Colonic mucosa (tissue), 4 donors: ENCODE measurements at places on chromosomes 13 and 19. TPM values are rescaled to one million over a fixed set of nuclear protein-coding genes. Genes with fewer than 3 reads are reported as not detected.
A peak's percentile ranks its signal among the peaks of the same experiment; 100 is the strongest.

DNA sequence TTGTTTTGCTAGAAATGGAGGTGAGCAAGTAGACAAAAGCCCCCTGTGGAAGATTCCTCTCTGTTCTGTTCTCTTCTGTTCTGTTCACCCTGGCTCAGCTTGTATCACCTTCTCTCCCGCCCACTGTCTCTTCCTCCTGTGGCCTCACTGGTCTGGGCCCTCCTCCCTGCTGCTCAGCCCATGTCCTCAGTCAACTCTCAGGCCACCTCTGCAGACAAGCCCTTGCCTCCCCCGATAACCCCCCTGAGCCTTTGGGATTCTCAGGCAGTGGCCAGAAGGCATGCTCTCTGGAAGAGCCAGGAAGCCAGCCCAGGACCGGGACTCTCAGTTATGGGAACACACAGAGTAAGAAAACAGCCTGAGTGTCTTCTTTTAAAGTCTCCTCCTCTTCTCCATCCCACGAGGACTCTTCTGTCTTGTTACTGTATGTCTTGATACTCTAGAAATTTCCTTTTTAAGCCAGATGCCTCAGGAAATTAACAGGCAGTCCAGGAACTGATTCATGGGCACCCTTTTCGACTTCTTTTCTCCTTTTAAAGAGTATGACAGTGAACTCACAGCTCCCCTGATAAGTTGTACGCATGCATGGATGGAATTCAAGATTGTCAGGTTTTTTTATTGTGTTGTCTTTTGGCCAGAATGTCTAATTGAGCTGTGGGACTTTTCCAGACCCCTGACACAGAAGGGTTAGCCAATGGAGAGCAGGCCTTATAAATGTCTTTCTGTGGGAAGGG is 33.7 kb downstream of the SHISA2 start:
- no peak for DNase-seq

- peak; percentile 82 for DNase-seq
Measured at GRCh38 chr19:18340990-18341868, 831 bp downstream of the PGPEP1 start.

- no peak for DNase-seq
Measured at GRCh38 chr13:101467415-101467814, 14.9 kb downstream of the ITGBL1 start.

DNA sequence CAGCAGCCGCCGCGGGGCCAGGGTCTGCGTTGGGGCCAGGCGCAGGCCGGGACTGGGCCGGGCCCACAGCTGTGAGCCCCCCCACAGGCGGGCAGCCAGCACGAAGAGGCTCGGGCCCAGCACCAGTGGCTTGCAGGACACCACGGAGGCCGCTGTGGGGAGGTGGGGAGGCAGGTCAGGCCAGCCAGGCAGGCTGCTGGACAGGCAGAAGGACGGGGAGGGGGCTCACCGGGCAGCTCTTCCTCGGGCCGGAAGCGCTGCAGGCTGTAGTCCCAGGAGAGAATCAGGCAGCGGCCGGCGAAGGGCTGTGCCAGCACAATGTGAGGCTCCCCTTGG is 8.3 kb downstream of the LGI4 start:
- no peak for DNase-seq

GRCh38 chr19:52922841-52923777 is at the start of gene ZNF888:
Gene ZNF888 (minus strand): TSS chr19:52923428. CDS start chr19:52917873, 5,555 bp downstream.
- DNase-seq, result peak; percentile 96

DNA sequence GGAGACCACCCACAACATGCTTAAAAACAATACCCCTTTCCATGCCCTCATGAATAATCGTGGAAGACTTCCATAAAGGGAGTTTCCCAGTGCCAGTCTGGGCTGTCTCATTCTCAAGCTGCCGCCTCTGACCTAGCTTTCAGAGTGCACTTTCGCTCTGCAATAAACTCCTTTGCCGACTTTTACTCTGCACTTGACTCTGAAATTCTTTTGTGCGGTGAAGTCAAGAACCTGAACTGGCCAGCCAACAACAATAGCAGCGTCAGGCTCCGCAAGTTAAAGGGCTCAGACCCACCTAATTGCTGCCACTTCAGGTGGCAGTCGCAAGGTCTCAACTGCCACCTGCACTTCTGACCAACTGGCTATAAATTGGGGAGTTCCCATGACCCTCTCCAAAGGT is 10.3 kb upstream of the LEUTX start:
- no peak for DNase-seq

GRCh38 chr19:45883881-45884681 is 1.9 kb downstream of the IRF2BP1 start:
- no peak for DNase-seq

DNA sequence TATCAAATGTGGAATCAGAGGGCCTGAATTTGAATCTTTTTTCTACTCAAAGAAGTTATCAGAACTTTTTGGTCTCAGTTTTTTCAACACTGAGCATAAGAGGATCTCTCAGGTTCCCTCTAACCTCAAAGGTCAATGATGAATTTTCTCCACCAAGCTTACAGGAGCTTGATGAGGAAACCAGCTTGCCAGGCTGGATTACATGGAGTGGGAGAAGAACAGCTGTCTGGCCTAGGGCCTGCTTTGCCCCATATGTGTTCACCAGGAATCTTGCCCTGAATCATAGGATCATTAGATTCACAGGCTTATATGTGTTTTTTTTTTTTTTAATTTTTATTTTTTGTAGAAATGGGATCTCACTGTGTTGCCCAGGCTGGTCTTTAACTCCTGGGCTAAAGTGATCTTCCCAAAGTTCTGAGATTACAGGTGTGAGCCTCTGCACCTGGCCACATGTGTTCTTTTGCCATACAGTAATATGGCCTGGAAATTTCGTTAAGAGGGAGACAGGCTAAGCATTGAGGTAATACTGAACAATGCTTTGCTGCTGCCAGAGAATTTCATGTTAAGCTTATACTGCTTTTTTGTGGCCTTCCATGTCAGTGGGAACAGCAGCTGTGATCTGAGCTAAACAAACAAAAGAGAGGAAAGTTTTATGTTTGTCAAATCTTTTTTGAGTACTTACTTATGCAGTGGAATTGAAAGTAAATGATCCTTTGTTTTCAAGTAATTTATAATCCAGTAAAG is 110.6 kb downstream of the DNAJC3 start:
- no peak for DNase-seq

GRCh38 chr19:12222980-12223630 is 60.2 kb downstream of the ZNF136 start:
- no peak for DNase-seq

- no peak for DNase-seq
Measured at GRCh38 chr19:54062643-54063042, 1.1 kb downstream of the VSTM1 start.

- DNase-seq, result no peak
Measured at GRCh38 chr13:30780338-30780981, 45.1 kb downstream of the ALOX5AP start.

DNA sequence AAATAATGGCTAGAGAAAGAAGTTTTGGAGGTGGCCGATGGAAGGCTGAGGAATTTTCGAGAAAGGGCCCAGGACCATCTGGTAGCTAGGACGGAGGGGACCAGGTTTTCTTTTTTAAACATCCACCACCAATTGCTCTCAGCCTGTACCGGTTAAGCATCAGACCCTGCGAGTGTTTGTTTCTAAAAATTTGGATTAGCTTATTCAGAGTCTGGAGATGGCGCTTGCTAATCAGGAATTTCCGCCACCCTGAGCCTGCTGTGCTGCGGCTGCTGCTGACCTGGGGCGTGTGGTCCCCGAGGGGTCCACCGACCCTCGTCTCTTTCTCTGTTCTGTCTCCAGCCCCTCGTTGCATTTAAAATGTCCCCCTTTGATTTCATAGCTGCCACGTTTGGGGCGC is 2.0 kb downstream of the UHRF1 start:
- no peak for DNase-seq

DNA sequence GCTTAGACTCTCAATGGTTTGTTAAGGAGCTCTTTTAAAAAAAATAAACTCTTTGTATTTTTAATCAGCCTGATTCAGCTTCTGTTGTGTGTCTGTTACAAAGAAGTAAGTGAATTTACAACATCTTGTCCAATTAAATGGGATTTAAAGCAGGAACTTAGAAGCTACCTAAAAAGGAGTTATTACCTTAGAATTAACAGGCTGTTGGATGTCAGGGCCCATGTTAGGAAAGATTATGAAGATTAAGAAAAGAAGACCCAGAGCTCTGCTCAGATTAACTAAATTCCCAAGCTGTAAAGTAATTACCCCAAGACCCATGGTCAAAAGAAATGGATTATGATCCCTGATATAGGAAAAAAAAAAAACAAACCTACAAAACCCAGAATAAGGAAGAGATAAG is 44.1 kb upstream of the ZNF780A start:
- no peak for DNase-seq

DNA sequence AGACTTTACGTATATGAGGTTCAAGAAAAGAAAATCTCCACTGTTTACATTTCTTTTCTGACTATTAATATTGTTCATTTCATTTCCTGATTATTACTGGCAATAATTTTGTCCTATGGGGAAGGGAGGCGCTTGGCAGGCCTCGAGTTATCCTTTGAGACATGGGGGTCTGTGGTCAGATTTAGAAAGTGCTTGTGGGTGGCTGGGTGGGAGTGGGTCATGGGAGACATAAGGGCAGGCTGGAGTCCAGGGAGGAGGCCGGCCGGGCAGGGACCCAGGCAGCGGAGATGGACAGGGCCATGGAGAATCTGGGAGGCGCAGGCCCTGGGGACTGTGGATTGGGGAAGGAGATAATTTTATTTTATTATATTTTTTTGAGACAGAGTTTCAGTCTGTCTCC is 40.1 kb downstream of the LTBP4 start:
- DNase-seq, result no peak

DNA sequence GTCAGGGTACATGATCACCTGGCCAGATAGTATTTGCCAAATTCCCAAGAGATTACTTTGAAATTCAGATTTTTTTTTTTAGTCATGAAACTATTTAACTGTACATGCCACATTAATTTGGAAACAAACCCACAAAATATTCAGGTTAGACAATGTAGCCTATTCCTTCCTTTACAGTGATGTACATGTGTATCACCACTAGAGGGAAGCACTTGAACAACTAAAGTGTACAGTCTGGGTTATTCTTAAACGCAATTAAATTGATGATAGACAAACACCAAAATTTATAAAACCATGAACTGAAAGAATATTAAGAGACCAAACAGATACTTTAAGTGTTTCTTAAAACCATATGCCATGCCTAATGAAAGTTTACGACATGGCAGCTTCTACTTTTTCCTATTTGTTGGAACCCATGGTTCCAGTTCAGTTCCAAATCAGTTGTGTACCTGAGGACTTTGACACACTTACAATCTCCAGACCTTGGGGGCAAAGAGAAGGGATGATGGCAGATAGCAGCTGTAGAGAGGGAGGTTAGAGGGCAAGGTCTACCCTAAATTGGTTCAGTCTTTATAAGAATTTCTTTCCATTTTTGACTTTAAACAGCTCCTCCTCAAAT is 52.8 kb downstream of the TNFSF13B start:
- DNase-seq, result no peak

- DNase-seq, result no peak
Measured at GRCh38 chr13:73698859-73699258, 435.3 kb downstream of the KLF12 start.

- no peak for DNase-seq
Measured at GRCh38 chr13:21330126-21330861, 128.8 kb downstream of the ZDHHC20 start.

- no peak for DNase-seq
Measured at GRCh38 chr13:101473458-101473857, 21.0 kb downstream of the ITGBL1 start.

DNA sequence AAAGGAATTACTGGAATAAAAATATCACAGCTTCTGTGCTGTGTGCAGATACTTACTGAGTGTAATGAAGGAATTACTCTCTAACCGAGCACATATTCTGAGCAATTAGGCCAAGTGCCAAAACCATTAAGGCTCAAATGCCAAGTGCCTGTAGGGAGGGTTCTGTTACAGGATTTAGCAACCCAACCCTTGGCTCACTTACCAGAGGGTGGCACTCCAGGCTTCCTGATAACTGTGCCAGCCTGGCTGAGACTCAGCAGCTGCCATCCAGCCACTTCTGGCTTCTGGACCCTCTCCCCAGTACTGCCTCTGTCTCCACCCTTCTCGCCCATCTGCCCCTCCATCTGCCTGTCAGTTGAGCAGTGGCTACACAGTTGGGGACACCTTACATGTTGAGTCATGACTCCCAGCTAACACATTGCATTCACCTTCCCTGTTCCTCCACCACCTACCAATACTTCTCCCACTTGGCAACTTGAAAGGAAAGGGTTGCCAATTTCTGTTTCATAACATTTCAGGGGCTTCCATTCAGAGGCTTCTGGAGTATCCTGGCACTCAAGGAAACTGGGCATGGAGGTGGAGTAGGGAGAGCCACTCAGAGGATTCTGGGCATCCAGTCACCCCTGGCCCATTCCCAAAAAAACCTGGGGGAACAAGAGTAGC is 110.5 kb downstream of the COG6 start:
- DNase-seq, result peak; percentile 77

DNA sequence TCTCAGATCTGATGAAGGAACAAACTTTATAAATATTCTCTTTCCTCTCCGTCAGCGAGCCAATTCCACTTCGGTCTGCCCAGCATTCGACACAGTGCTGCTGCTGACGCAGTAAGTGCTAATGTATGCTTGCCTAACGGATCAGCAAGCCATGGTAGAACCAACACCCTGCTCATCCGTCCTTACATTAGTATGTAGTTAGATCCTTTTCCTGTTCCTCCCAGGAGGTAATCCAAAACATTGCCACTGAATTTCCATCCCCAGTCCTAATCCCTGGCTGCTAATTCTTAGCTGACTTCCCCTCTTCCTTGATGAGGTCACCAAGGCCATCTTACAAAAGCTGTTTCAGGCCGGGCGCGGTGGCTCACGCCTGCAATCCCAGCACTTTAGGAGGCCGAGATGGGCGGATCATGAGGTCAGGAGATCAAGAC is 88.0 kb downstream of the STARD13 start:
- no peak for DNase-seq

- no peak for DNase-seq
Measured at GRCh38 chr13:99963816-99964339, 7.7 kb downstream of the ZIC5 start.

GRCh38 chr13:108560093-108560492 is 69.3 kb upstream of the MYO16 start:
- DNase-seq, result no peak

GRCh38 chr19:53311044-53311443 is 22.5 kb upstream of the ZNF845 start:
- no peak for DNase-seq

DNA sequence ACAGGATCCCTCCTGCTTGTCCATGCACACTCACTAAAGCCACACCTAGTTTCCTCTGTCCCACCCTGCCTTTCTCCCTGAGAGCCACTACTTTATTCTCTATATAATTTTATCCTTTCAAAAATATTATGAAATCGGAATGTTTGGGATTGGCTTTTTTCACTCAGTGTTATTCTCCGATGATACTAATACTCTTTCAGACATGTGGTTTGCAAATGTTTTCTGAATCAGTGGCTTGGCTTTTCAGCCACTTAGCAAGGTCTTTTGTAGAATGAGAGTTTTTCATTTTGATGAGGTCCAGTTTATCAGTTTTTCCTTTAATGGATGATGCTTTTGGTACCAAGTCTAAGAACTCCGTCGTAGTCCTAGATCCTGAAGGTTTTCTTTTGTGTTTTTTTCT is 11.6 kb downstream of the SPATA13 start:
- no peak for DNase-seq

APOC1 gene
- total RNA-seq, result 10.4 TPM

LILRA1 gene
- 0.50 TPM for total RNA-seq

PSG4 gene
- not detected for total RNA-seq

SLC7A9 gene
- total RNA-seq, result not detected

ZNF599 gene
- 3.5 TPM for total RNA-seq

ZNF468 gene
- total RNA-seq, result 17.1 TPM

BRCA2 gene
- 12.1 TPM for total RNA-seq

COL5A3 gene
- 5.5 TPM for total RNA-seq
